NCI-H1436 treated with DMSO at 0.1 percent for 48 hours (cell line): ENCODE measurements at places on chromosomes 12 and 14.

- no peak for DNase-seq
Observed at GRCh38 chr12:50333441-50333840, 50.1 kb upstream of the LIMA1 start.

GRCh38 chr14:73743431-73743931 is 29.3 kb upstream of the PNMA1 start:
- no peak for DNase-seq

- DNase-seq = no peak
Observed at GRCh38 chr12:77492536-77492935, 338.2 kb upstream of the NAV3 start.

DNA sequence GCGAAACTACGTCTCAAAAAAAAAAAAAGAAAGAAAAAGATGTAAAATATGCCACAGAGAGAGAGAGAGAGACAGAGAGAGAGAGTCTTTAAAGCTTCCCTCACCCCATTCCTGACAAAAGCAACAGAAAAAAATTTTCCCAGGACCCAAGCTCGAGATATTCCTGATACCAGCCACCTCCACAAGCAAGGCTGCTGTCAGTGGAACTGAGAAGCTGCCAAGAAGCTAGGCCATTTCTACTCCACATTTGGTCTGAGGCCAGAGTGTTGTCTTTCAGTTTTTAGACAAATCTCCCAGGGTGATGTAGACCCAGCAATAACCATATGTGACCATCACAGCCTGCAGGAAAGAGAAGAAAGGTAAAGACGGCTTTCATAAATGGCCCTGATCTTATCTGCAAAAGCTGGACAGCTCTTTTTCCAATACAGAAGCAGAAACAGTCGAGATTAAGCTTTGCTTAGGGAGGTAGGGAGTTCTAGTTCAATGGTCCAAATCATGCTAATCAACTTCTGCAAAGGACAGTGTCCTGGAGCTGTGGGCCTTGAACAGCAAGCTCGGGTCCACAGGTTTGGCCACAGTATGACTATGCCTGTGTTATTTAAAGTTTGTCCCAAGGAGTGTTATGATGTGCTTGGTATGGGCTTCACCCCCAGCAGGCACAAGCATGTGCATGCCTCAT is 130.3 kb upstream of the NUDT4 start:
- DNase-seq = no peak

- no peak for DNase-seq
Observed at GRCh38 chr12:68450947-68451260, 118.7 kb upstream of the MDM1 start.

DNA sequence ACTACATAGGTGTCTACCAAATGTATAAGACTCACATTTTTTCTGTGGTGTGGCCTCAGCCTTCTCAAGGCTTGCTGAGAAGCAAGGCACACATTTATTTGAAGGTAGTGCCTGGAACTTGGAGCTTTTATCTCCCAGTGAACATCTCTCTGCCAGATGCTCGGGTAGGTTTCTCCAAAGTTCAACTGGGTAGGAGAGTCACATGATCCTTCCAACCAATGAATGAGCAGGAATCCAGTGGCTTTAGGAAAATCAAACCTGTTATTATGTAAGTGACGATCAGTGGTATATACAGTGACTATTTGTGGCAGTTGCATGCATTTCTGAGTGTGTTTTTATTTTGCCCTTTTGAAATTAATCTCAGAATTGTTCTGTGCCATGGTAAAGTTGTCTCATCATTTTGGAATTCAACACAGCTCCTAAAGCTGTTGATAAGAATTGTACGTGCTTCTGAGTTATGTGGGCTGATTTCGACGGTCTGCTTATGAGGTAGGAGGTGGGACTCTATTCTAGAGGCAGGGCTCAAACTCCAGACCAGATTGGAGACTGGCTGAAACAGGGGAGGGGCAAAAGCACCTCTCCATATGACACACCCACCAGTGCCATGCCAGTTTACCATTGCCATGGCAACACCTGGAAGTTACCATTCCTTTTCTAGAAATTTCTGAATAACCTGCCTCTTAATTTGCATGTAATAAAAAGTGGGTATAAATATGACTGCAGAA is 57.6 kb downstream of the EID3 start:
- no peak for DNase-seq

DNA sequence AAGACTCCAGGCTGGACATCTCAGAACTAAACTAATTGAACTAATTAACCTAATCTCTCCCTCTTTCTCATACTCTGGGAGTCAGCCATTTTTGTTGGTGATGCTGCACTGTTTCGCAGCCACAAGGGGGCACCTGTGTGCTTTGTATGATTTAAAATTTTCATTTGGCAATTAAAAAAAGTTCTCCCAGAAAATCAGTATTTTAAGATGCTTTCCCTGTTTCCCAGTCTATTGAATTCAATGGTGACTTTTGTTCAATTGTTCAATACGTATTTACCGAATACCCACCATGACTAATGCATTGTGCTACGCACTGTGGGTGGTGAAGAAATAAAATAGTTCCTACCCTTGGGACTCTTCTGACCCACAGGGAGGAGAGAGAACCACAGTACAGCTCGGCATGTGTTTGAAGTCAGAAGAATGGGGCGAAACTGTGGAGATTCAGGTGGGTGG is 63.7 kb downstream of the ZNF664 start:
- peak; percentile 15 for DNase-seq

- DNase-seq = no peak
Observed at GRCh38 chr12:50070314-50071060, 13.1 kb downstream of the ASIC1 start.

DNA sequence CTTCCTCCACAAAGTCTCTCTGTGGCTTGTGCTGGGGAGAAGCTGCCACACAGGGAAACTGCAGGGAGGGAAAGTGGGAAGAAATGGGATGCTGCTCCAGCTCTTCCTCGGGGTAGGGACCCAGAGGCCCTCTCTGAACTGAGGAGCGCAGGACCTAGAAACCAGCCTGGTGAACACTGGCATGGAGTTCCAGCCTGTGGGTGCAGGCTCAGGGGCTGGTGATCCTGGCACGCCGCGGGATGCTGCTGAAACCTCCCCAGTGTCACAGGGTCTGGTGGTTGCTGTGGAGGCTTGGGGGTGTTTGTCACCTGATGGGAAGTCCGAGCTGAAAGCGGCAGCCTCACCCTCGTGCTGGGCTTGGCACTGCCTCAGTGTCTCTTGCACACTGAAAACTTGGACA is 5.2 kb upstream of the KRT75 start:
- DNase-seq = no peak

DNA sequence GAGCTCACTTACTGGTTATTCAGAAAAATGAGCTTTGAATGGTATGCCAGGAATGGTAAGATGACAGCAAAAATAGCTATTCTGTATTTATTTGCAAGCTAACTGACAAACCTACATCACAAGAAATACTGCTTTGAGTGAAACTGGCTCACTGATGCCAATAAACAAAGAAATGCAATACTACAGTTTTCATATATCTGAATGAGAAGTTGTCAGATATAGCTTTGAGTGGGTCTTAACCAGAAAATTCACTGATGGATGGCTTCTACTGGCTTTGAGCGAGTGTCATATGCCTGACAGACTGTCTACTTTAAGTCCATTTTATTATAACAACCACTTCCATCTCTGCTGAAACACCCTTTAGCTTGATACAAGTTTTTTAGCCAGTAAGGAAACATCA is 330.1 kb downstream of the NELL2 start:
- DNase-seq = no peak

GRCh38 chr12:82876075-82876474 is 189.4 kb downstream of the TMTC2 start:
- DNase-seq = no peak

DNA sequence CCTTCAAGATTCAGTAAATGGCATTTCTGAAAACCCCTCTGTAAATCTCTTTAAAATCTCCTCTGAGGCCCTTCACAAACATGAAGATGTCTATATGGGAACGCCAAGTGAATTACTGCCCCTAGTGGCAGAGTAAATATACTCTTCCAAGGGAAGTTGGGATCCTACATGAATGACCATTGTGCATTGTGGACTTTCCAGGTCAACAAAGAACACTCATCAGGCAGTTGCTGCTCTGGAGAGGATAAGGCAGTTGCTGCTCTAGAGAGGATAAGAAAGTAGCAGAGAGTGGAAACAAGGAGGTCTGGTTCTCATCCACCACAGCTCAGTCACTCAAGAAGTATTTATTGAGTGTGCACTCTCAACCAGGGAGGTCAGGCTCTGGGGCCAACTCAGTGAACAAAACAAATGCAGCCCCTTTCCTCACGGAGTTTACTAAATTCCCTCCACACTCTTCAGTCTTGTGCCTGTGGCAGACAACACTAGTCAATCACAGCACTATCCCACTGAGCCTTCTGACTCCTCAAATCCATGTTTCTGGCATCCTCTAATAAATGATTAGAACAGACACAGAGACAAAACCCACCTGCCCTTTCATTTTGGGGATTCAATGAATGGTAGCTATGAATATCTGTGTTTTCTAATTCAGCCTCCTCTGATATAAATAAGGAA is 52.9 kb downstream of the SVOP start:
- DNase-seq = no peak

GRCh38 chr12:25020621-25021243 is 71.8 kb upstream of the BCAT1 start:
- DNase-seq = no peak

- DNase-seq = no peak
Observed at GRCh38 chr12:115542656-115543055, 734.8 kb downstream of the MED13L start.

- DNase-seq = no peak
Observed at GRCh38 chr14:103296007-103296406, 38.0 kb upstream of the EIF5 start.

GRCh38 chr14:95320955-95321600 is 1.4 kb upstream of the CLMN start:
- no peak for DNase-seq

- no peak for DNase-seq
Observed at GRCh38 chr12:113214895-113215400, 6.3 kb upstream of the TPCN1 start.

DNA sequence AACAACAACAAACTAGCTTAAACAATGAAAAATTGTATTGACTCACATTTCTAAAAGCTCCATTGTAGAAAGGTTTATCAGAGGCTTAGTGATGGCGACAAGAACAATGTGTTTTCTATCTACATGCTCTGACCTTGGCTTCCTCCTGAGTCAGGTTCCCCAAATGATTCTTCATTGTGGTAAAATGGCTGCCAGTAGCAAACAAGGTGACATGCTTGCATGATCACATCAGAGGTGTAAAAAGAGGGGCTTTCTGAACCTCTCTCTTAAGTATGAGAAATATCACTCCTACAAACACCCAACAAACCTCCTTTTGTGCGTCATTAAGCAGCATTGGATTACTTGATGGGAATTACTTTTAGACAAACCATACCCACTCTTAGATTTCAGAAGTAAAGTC is 252.4 kb upstream of the SYT1 start:
- no peak for DNase-seq

DNA sequence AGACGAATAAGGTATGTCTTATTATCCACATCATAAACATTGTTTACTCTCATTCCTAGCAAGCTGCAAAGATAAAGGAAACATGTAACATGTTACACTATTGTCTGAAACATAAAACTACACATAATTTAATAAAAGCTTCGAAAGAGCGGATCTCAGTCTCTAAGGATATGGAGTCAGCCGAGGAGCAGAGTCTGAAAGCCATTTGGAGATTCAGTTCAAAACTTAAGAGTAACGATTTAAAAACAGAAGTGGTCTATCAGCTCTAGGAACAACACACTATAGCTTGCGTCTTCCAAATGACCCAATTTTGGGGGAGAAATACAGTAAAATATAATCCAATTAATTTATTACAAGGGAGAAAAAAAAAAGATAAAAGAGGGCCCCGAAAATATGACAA is 775 bp downstream of the NEMF start:
- DNase-seq = no peak

DNA sequence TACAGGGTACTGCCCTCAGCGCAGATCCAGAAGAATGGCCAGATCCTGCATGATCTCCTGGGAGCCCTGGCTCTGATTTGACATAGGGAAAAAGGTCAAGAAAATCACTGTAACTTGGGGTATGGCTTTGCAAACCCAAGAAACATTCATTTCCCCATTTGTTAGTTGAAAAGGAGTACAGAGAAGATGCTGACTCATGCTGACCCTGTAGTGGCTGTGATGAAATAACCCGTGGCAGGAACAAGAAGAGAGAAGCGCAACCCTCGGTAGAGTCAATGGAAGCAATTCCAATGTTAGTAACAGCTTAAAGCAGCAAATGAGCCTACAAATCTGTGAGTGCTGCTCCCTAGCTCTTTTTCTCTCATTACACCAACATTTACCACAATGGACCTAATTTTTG is 281.6 kb upstream of the NPAS3 start:
- DNase-seq = no peak

DNA sequence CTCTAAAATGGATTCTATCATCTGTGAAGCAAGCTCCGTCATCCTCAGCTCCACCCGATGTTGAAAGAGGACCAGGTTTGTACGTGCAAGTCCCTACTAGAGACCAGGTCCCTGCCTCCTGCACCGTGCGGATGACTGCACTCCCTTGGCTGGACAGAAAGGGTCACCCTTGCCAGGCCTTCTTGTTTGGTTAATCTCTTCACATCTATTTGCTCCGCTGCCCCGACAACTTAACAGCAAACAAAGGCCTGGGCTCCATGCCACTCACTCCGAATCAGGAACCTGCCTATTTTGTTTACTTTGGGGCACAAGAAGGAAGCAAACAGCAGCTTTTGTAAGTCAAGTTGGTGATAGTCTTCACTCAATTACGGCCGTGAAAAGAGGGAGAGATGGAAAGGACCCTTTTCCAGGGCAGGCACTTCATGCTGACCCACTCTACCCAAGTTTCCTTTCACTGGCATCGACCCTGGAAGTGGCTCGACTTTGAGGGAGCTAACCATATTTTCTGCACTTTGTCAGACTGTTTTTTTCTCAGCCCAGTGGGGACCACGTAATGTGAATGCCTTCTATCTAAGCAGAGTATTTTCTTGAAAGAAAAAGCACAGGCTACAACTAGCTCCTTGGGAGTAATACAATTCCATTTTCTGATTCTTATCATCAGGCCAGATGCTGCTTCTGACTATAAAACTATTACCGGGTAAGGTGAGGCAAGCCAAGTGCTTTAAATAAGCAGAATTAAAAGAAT is 202.6 kb downstream of the FOXN3 start:
- no peak for DNase-seq

DNA sequence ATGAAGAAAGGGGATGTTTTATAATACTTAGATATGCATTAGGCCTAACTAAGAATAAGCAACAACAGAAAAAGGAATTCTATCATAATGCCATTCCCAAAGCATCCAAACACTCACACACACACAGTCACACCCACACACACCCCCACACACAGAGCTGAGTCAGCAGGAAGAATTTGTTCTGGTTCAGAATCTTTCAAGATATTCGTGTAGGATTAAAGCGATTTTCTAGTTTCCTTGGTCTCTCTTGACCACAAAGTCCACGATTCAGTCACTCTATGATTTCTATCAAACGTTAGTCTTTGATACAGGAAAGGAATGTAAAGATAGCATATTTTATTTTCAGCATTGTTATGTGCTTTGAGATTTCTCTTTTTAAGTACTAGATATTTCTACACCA is 382.6 kb upstream of the DCN start:
- no peak for DNase-seq
